ENCODE measurements at places on chromosomes 7 and 10.

DNA sequence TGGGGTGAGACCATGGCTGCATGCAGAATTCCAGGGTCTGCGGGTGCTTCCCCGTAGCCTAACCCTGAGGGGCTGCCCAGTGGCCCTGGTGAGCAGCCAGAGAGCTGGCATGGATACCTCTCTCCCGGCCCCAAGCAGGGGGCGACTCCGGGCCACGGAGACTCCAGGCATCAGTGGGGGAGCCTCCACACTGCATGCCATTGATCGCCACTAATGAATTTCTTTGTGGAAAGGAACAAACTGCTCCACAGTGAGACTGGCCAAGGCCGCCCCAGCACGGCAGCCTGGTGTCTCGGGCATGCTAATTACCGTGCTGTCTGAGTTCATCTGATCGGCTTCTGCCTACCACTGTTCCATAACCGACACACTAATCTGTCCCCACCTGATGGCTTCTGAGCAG, 184.4 kb downstream of the GRID1 start:
- no peak for DNase-seq

- no peak for DNase-seq
Measured at GRCh38 chr7:113480537-113480936, 362.2 kb upstream of the SMIM30 start.

- DNase-seq = peak; percentile 45
Measured at GRCh38 chr10:129057856-129058663, 409.0 kb upstream of the MGMT start.

DNA sequence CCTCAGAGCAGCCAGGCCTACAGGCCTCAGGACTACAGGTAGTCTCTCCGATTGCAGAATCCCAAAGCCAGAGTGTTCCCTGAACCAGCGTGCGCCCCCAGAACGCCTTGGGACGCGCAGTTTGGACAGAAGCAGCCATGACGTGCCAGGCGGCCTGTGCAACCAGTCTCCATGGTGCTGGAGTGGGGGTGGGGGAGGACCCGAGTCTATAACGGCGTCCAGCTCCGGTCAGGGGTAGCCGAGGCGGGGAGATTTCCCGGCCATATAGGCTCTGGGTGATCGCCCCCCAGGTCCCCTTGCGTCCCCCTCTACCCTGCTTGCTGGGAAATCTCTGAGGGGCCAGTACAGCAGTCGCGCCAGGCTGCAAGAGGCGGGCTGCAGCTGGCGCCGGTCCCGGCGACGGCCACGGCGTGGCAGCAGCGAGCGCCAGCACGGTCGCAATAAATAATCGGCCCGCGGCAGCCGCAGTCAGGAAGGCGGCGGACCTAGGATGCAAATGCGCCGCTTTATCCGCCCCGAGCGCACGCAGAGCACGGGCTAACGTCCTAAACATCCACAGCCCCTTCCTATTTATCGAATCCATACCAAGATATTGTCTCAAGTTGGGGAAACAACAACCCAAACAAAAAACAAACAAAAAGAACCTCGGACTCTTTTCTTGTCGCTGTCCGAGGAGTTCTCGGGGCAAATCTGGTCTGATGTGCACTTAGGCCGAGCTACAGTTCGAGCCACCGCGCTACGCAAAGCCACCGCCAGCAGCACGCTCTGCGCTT, 1.6 kb downstream of the HOXA3 start:
- DNase-seq = peak; percentile 77

GRCh38 chr10:6044060-6044459, 18.1 kb downstream of the IL2RA start:
- DNase-seq = no peak

DNA sequence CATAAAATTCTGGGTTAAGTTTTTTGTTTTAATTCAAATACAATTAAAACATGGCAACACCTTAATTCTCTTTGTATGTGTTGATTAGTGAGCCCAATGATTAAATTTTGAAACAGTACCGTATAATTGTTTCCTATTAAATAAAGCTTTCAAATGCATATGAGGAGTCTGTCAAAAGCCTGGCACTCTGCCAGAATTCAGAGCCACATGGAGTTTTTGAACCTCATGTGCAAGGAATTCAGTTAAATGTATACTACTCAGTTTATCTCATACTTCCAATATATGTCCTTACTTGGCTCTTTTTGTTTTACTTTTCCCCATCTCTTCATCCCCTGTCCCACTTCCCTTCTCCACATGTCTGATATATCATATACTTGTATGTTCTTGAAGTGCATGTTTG, 165.6 kb upstream of the FAM3C start:
- no peak for DNase-seq

DNA sequence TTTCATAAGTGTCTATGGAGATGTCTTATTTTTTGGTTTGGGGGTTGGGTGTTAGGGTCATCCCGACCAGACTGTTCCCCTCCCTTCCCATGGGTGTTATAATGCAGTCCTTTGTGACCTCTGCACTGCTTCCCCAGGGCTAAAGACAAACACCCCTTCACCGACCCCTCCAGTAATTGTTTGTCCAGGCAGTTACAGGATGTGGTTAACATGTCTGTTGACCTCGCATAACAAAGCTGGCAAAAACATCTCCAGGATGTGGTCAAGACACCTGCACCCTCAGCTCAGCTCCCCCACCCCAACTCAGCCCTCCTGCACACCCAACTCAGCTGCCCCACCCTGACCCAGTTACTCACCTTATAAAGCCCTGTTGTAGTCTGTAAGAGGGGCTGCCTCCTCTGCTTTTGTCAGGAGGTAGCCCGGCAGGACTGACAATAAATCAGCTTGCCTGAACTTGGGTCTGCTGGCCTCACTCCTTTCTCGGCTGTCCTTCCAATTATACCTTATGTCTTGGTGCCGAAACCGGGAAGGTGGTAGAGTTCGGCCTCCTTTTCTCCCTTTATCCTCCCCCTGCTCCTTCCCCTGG, 102.2 kb downstream of the ZNF92 start:
- DNase-seq = peak; percentile 3

- no peak for DNase-seq
Measured at GRCh38 chr7:157717211-157718174, 380.7 kb downstream of the DNAJB6 start.

DNA sequence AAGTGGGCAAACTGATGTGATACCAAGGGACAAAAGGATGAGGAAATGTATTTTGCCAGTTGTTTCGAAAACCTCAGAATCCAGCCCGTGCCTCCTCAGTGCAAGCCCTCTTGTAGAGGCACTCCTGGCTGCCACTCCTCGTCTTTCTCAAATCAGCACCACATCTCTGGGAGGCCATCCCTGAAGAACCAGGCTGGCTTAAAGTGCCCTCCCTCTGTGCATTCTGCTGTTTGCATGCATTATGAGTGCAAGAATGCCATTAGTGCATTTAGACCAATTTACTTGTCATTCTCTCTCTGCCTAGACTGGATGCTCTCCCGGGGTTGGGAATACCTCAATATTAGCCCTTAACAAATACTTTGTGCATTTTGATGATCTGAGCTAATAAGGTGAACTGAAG, 19.9 kb upstream of the FAM180A start:
- DNase-seq = no peak

- DNase-seq = peak; percentile 90
Measured at GRCh38 chr10:110007701-110008517, at the start of gene ADD3. TSS of gene ADD3 (plus strand) at chr10:110007984. CDS start at chr10:110100654, 92,670 bp downstream.

DNA sequence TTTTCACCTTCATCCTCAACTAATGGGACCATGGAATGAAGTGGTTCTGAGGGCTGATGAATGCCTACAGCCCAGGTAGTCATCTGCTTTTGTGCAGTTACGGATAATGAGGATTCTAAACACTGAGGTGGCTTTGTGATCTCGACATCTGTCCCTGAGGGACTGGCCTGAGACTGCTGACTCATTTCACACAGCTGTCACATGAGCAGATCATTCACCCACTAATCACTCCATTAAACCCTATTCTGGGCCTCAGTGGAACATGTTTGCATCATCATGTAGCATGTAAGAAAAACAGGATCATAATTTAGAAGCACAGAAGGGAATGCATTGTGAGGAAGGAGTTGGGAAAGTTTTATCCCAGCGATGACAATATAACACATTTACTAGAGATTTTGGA, 79.4 kb upstream of the FEZF1 start:
- DNase-seq = no peak

DNA sequence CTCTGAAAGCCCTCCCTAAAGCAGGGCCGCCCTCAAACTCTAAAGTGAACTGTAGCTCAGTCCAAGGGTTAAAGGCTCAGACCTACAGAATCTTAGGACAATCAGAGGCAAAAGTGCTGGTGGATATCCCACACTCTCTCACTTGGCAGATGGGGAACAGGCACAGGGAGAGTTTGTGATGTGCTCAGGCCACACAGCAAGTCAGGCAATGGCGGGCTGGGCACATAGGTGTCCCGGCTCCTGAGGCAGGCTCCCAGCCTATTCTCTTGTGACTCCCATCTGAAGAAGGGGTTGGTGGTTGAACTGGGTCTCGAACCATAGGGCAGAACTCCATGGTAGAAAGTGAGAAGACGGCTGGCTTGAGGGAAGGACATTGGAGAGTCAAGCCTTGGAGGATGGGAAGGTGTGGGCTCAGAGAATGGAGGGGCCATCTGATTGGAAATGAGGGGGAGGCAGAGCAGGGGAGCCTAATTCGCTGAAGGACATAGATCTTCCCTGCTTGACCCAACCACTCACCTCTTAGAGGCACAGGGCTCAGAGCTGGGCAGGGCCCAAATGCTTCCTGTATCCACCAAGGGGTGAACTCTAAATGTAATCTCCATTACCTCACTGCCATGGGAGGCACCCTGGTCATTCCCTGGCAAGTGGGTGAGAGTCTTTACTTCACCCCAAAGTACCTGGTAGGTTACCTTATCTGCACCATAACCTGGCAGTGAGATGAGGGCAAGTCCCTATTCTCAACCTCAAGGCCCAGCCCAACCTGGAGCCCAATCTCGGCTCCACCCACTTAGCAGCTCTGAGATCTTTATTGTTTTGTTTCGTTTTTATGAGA, 4.9 kb upstream of the ZMIZ1 start:
- DNase-seq = no peak

DNA sequence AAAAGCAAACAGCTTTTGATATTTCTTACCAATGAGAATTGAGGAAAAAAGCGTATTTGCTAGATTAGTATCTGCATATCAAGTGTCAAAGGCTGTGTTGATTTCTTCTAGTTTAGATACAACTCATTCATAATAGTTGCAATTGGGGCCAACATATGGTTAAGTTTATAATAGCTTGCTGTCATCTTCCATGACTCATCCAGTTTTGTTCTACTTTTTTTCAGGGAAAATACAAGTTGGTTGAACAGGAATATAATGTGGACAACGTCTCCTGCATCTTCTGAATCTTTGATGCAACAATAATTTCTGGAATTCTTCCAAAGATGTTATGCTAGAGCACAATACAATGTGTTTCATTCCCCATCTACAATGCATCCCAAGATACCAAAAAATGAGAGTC, 182.0 kb downstream of the THSD7A start:
- no peak for DNase-seq

GRCh38 chr10:90440870-90441269, 417.0 kb downstream of the HTR7 start:
- no peak for DNase-seq

- DNase-seq = no peak
Measured at GRCh38 chr10:14873090-14873760, 5.4 kb upstream of the SUV39H2 start.

- no peak for DNase-seq
Measured at GRCh38 chr10:130377986-130378540, 241.9 kb downstream of the GLRX3 start.

DNA sequence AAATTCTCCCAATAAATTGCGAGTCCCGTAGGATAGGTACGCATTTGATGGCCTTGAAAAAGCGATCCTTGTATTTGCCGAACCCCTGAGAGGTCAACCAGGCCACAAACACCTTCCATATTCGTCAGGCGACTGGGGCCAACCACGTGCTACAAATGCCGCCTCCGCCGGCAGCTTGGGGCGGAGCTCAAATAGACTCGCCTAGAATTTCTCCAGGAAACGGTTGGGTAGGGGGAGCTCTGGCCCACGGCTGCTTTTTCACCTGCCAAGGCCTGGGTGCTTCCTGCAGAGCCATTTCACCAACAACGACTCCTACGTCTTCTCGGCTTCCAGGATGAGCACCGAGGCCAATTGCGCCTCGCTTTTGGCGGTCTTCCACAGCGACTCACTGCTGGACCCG, 53.4 kb upstream of the KIF5B start:
- no peak for DNase-seq

DNA sequence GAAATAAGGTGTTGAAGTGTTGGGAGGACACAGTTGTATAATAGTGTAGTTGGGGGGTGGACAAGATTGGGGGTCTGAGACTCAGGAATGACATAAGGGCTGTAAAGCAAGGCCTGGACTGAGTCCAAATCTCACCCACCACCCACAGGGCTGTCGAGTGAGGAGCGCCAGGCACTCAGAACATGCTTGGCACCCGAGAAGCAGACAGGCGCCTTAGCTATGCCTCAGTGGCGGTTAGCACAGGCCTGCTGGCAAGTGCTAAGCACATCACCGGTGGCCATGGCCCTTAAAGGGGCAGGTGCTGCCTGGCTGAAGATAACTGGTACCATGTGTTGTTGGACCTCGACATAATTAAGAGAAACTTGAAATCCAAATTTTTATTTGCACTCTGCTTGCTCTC, 90.7 kb downstream of the COL13A1 start:
- no peak for DNase-seq

- DNase-seq = no peak
Measured at GRCh38 chr7:157837047-157837446, 500.2 kb downstream of the DNAJB6 start.

GRCh38 chr10:104259999-104260774, 5.5 kb downstream of the GSTO1 start:
- no peak for DNase-seq

DNA sequence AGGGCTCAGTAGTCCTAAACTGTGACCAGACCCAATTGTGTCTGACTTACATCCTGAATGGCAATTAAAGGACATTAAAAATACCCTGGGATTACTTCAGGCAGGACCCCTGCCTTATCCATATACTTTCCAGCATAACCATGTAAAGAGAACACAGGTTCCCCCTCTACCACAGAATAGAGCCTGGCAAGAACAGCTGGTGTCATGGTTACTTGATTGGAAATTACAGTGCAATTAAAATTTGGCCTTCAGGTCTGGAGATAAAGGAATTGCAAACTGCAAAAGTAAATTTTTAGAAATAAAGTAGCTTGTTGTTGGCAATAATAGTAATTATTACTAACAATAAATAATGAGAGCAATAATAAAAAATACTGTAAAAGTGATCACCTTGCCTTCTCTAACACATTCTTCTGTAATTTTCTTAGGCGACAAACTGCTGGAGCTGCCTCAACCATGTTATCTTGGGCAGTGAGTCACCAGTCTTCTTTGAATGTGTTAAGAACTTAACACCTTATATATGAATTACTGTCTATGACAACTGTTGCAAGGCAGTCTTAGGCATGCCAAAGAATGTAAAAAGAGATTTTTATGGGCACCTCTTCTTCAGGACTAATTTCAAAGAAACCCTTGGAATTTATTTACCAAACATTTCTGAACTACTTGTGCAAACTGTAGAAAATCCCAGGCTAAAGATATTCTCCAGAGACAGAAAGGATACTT, 53.7 kb downstream of the HIBADH start:
- no peak for DNase-seq

DNA sequence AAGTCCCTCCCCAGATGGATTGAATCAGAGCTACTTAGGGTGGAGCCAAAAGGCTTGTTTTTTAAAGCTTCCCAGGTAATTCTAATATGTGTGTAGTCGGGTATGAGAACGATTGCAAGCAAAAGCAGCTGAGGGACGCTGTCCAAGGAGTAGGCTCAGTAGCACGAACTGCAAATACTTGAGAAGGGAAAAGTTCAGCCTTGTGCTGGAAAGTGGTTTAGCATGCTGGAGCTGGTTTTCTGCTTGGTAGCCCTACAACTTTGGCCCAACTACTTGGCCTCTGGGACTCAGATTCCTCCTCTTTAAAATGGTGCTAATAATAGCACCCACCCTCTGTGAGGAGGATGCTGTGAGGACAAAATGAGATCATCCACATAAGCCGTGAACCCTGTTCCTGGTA, 76.2 kb downstream of the AHR start:
- DNase-seq = no peak

- no peak for DNase-seq
Measured at GRCh38 chr10:102403115-102403514, 7.6 kb downstream of the NFKB2 start.

All from activated CD4-positive, alpha-beta T cell treated with anti-CD3 and anti-CD28 coated beads for 48 hours (primary cell).